Left colon (tissue), 2 donors: ENCODE measurements at places on chromosomes 12 and 14. TPM values are rescaled to one million over a fixed set of nuclear protein-coding genes. Genes with fewer than 3 reads are reported as not detected.

DNA sequence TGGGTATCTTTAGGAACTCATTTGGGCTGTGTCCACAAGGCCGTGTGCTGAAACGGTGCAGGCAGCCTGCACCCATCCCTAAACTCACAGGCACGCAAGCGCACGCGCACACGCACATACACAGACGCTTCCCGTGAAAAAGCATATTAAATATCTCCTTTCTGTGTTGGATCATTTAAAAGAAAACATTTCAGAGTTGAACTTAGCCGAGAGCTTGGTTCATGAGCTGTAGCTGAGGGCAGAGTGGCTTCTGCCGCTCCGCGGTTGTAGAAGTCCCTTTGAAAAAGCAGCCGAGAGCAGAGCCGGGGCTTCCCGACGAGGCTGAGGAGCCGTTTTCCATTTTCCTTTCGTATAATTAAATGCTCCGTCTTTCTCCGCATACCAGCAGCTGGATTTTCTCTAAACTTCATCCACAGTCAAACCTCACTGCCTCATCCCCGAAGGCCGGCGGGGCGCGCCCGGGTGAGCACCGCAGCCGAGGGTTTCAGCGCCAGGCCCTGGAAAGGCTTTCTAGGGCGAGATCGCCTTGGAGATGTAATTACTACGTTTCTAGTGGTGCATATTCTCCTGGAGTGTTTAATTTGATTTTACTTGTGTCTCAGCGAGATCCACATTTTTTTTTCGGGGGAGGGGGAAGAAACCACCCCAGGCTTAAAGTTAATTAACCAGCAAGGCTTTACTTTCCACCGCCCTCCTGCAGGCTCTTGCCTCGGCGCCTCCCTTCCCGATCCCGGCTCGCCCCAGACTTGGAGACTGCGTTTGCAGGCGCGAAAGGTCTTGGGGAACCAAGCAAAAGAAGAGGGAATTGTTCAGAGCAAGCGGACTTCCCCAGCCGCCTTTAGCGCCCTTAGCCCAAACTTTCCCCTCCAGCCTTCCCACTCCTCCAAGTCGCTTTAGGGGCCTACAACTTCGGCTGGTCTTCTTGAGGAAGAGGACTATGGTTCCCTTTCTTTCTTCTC lies 3.0 kb upstream of the HOXC13 start:
- no peak for DNase-seq

- no peak for DNase-seq
These were observed 79.0 kb downstream of the TMEM30B start for GRCh38 chr14:61202124-61202523.

DNA sequence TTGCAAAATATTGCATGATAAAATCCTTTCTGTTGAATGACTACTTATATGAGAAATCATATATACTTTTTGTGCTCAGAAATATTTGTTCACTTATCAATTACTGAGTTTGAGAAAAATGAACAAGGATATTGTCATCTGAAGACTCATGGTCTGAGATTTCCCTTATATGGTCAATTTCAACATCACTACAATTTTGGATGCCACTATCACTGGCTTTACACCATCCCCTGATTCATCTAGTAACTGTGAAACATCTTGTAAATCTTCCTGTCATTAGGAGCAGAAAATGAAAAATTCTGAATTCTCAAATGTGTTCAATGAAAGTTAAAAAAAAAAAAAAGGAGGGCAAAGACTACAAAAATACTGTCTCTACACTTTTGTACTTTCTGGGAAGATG lies 21.8 kb upstream of the GXYLT1 start:
- DNase-seq: no peak

- DNase-seq: peak; percentile 37
These were observed 678 bp downstream of the ZBTB25 start for GRCh38 chr14:64502887-64503433.

DNA sequence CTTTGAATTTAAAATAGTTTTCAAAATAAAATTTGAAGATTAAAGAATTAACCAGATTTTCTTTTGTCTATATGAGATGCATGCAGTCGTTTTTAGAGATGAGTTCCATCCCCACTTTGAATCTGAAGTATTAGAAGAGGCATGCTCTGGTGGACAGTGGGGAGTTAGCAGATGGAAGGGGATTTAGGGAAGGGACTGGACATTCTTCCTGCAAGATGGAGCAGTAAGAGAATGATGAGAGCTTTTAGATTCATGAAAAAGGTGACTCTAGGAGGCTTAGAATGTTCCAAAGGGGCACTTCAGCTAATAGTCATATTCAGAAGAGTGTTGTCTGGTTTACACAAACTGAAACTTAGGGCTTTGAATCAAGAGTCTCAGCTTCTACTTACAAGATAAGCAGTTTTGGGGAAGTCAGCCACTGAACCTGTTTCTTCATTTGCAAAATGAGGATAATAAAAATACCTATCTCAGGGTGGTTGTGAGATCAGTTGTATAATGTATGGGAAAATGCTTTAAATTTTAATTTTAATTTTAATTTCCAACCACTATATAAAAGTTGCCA lies 3.7 kb downstream of the ZBTB1 start:
- DNase-seq: no peak

GRCh38 chr12:95882080-95882479 lies 23.3 kb downstream of the SNRPF start:
- DNase-seq: no peak

DNA sequence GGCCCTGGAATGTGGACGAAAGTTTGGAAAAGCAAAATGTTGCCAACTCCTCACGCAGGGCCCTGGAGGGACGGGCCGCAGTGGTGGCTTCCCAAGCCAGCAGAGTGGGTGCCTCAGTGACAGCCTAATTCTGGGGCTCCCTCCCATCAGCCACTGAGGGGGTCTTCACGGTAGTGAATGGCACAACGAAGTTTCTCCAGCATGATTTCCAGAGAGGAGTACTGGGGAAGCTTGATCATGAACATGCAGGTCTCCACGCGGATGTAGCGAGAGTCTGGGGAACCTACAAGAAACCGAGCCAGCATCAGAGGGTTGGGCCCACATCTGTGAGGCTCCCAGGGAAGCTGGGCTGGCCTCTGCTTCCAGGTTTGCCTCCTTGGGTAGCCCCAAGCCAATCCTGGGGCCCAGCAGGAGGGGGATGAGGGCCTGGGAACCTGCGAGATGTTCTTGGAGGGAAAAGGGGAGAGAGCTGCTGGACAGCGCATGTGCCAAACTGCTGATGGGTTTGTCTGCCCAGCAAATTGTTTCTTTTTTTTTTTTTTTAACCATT lies 37.0 kb downstream of the TRAFD1 start:
- no peak for DNase-seq

GRCh38 chr14:34865889-34866574 lies 9.1 kb downstream of the BAZ1A start:
- no peak for DNase-seq

- no peak for DNase-seq
These were observed 23.2 kb upstream of the BICD1 start for GRCh38 chr12:32083489-32083888.

GRCh38 chr14:44463356-44464004 lies 43.6 kb downstream of the FSCB start:
- DNase-seq: no peak

The CMKLR1 gene
- total RNA-seq: 11.4 TPM

The KRT2 gene
- not detected for total RNA-seq

The P2RX2 gene
- 0.34 TPM for total RNA-seq

The RND1 gene
- total RNA-seq: 8.6 TPM

The CABP1 gene
- 1.2 TPM for total RNA-seq
